ENCODE measurements at places on chromosomes 3 and 15.
A peak's percentile ranks its signal among the peaks of the same experiment; 100 is the strongest.

GRCh38 chr15:78830514-78831228 is 19.4 kb upstream of the ADAMTS7 start:
- no peak for DNase-seq

DNA sequence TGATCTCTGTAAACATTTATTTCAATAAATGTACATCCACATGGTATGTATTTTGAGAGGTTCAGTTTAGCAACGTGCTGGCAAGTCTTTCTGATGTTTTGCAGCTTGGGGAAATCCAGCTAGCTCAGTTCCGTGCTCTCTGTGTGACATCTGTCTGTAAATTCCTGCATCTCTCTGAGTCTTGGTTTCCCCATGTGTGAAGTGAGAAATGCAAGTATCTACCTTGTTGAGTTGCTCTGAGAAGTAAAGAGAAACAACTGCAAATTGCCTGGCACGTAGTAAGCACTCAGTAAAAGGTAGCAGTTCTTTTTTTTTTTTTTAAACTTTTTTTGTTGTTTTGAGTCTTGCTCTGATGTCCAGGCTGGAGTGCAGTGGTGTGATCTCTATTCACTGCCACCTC is 30.2 kb upstream of the MORF4L1 start:
- DNase-seq, result no peak

DNA sequence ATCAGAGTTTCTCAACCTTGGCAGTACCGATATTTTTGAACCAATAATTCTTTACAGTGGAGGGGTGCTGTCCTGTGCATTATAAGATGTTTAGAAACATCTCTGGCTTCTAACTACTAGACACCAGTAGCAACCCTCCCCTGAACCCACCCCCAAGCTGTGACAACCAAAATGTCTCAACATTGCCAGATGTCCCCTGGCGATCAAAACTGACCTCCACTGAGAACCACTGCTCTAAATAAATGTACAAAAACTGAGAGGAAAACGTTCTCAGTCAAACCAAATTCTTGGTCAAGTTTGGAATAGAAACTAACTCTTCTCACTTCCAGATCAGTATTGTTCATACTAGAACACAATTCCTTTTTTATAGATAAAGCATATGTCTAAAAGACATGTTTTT is 58.5 kb downstream of the GPR160 start:
- no peak for DNase-seq

GRCh38 chr15:29117778-29118177 is 151.8 kb downstream of the NSMCE3 start:
- no peak for DNase-seq

- no peak for DNase-seq
Measured at GRCh38 chr3:48756640-48757039, 39.6 kb upstream of the IP6K2 start.

GRCh38 chr3:55489798-55490132 is 2.7 kb upstream of the WNT5A start:
- DNase-seq, result no peak

DNA sequence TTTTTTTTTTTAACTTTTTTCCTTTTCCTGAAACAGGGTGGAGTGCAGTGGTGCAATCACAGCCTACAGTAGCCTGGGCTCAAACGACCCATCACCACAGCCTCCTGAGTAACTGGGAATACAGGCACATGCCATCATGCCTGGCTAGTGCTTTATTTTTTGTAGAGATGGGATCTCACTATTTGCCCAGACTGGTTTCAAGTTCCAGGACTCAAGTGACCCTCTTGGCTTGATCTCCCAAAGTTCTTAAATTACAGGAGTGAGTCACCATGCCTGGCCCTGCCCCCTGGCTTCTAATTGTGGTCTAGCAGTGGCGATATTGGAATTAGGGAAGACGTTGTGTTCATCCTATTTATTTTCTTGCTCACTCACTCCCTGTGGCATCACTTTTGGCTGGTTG is 1138.4 kb downstream of the SI start:
- no peak for DNase-seq

- DNase-seq, result no peak
Measured at GRCh38 chr3:132117642-132118041, 82.8 kb upstream of the CPNE4 start.

DNA sequence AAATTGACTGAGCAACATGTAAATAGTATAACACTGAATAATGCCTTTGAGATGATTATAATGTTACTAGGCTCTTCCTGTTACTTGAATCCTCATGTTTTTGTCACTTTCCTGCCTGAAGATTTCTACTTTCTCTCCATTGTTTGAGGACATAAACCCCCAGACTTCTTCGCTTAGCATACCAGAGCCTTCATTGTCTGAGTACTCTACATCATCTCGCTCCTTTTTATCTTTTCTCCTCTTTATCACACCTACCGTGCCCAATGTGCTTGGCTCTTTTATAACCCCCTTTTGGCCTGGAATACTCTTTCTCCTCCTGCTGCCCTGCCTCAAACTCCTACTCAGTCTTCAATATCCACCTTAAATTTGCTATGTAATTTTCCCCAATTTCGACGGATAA is 30.3 kb upstream of the MGA start:
- DNase-seq, result no peak

DNA sequence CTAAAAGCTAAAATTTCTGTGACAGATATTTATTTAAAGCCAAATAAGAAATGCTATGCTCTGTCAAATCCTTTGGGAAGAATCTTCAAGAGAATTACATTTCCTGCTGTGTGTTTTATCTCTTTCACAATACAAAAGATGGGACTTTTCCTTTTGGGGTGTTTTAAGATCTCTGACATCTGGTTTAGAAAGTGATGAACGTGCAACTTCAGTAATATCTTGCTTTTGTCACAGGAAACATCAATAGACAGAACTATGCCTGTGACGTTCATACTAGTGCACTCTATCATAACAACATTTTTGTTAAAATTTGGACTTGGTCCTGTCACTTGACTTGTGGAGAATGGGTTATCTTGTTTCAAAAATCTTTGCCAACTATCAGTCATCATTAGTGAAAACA is 195.7 kb upstream of the KCNMB2 start:
- no peak for DNase-seq

DNA sequence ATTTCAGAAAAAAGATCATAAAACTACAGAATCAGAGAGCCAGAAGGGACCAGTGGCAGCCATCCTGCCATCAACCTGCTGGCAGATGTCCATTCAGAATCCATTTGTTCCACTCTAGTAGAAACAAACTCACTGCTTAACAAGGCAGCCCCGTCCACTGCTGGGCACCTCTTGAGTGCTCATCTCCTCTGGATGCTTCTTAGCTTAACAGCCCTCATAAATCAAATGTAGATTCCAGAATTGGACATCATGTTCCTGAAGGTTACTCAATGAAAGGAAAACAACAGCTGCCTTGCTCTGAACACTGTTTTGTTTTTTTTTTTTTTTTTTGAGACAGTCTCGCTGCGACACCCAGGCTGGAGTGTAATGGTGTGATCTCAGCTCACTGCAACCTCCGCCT is 37.3 kb downstream of the ABCC5 start:
- no peak for DNase-seq

GRCh38 chr3:37662785-37663184 is 198.9 kb upstream of the CTDSPL start:
- no peak for DNase-seq

DNA sequence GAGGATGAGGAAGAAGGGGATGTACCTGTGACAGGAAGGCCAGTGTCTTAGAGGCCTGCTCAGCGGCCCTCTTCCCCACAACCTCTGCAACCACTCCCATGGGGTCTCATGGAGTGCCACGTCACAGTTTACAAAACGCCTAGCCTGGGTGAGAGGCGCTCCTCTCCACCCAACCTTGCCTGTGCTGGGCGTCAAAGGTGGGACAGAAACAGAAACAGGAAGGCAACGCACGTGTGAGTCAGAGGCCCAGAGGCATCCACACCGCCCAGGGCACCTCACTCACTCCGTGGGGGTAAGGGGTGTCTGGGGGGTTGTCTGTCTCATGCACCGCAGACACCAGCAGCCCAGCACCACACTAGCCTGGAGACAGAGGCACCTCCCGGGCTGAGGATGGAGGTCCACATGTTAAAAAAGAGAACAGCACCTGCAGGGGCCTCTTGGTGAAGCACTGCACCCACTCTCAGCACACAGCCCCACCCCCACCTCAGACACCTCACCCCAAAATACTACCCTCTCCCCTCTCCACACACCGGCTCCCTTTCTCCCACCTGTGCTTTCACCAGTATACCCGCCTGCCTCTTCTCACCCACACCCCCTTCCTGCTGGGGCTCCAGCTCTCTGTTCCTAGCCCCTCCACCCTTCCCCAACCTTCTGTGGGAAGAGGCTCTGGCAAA is 4.7 kb upstream of the CALML4 start:
- peak; percentile 25 for DNase-seq

GRCh38 chr15:74027688-74028087 is 33.2 kb downstream of the PML start:
- DNase-seq, result no peak

- DNase-seq, result no peak
Measured at GRCh38 chr3:62187022-62187431, 186.3 kb downstream of the FEZF2 start.

DNA sequence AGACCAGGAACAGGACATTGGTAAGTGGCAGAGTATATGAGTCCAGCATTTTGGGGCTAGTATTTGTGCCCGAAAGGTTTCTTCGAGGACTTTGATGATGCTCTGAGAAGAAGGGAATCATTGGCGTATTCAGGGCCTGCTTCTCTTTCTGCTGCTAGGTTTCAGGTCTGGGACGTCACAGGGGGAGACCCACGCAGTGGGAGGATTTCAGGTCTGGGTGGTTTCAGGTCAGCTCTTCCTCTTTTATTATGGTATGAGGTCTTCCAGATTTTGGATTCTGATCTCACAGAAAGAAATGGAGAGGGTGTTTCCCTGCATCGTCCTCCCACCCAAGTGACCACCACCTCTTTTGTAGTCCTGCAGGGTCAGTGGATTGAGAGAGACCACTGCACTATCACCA is 62.5 kb downstream of the CDAN1 start:
- DNase-seq, result no peak

GRCh38 chr3:129123314-129124060 is 1.9 kb upstream of the RAB43 start:
- DNase-seq, result peak; percentile 27

DNA sequence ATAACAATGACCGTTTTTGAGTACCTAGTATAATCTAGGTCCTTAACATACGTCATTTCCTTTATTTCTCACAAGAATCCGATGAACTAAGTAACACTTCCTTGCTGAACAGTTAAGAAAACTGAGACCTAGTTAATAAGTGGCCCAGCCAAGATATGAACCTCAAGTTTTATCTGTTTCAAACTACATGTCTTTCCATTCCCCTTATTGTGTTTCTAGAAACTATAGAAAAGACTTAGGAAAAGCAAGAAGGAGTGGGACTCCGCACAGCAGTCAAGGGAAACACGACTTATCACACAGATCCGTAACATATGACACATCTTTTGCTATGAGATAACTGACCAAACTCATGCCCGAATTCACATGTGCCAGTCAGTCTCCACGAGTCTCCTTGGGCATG is 221.2 kb upstream of the ADAMTS9 start:
- no peak for DNase-seq

DNA sequence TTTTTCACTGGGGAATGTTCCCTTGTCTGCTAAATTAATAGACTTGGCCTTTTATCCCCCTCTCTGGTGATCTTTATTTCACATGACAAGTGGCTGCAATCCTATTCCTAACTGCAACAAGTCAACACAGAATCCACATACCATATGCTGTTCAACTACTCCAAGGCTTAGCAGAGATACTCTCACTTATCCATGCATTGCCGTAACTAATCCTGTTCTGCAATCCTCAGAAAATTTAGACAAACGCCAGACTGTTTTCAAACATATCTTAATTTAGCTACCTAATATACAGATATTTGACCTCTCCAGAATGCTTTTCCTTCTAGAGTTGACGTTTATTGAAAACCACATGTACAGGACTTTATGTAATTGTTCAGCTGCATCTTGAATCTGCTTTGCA is 37.9 kb downstream of the EID1 start:
- DNase-seq, result no peak

DNA sequence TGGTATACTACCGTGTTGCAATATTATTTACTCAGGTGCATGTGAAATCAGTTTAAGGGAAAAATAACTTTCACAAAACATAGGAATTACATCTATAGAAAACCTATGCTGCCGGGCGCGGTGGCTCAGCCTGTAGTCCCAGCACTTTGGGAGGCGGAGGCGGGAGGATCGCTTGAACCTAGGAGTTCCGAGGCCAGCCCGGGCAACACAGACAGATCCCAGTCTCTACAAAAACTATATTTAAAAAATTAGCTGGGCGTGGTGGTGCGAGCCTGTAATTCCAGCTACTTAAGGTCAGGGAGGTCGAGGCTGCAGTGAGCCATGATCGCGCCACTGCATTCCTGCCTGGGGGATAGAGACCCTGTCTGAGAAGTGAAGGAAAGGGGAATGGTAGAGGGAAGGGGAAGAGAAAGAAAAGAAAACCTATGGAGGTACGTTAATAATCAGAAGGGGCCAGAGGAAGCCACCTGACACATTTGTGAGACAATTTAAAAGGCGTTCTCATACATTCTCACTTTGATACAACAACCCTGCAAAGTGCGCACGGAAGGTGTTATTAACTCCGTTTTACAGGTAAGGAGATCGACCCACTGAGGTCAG is 456 bp upstream of the TMEM62 start:
- DNase-seq, result no peak

- DNase-seq, result no peak
Measured at GRCh38 chr3:148923592-148923991, 58.5 kb downstream of the CPA3 start.

DNA sequence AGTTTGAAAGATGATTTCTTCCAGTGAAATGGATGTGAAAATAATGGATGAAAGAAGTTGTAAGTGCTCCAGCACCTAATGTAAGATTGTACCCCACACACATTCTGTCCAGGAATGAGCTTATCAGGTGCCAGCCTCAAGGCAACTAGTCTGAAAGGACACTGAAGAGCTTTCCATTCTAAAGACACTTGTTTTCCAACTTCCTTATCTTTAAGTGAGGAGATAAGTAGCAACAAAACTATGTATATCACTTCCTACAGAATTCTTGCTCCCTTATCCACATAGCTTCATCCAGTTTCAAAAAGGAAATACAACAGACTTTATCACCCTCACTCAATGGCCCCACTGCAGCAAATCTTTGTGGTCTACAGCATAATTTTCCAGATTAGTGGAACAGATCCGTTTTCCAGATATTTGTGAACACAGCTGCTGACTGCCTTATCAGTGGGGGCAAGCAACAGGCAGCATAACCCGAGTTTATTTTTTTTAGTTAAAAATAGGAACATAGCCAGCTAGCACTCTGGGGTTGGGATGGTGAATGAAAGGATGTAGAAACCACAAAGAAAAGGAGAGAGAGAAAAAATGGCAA is 60.6 kb downstream of the CD200R1L start:
- DNase-seq, result no peak

- no peak for DNase-seq
Measured at GRCh38 chr15:72933976-72934375, 118.3 kb upstream of the NEO1 start.

- no peak for DNase-seq
Measured at GRCh38 chr3:46868948-46869347, 5.7 kb upstream of the MYL3 start.
